ENCODE measurements at places on chromosomes 7 and 10. TPM values are rescaled to one million over a fixed set of nuclear protein-coding genes. Genes with fewer than 3 reads are reported as not detected.
A peak's percentile ranks its signal among the peaks of the same experiment; 100 is the strongest.

GRCh38 chr7:25952261-25953057 is 199.5 kb upstream of the NFE2L3 start:
- DNase-seq, result no peak

DNA sequence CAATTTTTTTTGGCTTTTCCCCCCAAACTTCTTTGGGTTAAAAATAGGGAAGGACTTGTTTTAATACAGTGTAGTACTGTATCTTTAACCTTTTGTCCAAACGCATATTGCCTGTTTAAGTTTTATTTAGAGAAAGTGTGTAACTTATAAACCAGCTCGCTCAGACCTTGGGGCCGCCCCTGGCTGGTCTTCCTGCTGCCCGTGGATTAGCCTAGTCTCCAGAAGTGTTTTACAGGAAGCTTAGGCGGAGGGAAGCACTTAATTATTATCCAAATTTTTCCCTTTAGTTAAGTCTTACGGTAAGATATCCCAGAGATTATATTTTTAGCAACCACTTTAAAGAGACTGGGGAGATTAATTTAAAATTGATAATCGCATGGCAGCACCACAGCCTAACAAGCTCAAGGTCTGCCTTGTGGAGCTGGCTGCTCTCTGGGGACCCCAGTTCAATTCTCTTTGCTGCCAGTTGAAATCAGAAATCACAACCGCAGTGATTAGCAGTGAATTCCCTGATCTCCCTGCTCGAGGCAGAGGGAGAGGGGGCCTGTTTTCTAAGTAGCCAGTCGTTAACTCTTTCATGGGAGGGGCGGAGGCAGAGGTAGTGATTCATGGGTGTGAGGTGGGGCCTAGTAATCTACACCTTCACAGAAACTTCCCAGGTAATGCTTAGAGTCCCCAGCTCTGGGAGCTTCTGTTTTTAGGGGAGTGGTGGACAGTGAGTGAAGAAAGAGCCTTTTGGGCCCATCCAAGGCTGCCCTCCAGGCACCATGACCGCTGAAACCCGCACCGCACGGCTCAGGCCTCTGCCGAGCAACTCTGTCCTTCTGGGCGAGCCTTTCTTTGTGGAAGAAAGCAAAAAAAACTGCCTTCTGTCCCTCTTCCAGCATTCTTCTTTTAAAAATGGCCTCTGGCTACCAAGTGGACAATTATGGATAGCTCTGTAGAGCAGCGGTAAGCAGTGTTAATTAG is 548.7 kb upstream of the GALNT17 start:
- DNase-seq, result no peak

- DNase-seq, result no peak
Observed at GRCh38 chr7:7581531-7582179, 15.0 kb downstream of the MIOS start.

GRCh38 chr10:132547421-132547861 is 9.9 kb downstream of the INPP5A start:
- DNase-seq, result no peak

DNA sequence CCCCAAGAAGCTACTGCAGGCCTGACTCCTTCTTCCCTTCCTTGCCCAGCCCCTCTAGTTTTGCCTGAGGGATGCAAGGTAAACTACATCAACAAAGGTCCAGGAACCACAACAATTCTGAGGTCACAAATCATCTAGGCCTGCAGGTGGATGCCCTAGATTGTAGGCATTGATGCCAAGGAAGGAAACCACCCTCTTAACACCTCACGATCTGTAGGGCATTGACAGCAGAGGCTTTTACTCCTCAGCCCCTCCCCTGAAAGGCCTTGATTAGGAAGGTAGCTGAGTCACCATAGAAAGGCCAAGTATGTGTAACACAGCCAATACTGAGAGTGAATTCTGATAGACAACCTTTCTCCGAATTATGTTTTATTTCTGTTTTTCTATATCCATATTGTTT is 46.7 kb upstream of the FAM3C start:
- peak; percentile 35 for DNase-seq

- no peak for DNase-seq
Observed at GRCh38 chr10:69576334-69577011, 3.3 kb upstream of the NEUROG3 start.

- DNase-seq, result no peak
Observed at GRCh38 chr7:130814778-130815335, 80.8 kb upstream of the KLF14 start.

DNA sequence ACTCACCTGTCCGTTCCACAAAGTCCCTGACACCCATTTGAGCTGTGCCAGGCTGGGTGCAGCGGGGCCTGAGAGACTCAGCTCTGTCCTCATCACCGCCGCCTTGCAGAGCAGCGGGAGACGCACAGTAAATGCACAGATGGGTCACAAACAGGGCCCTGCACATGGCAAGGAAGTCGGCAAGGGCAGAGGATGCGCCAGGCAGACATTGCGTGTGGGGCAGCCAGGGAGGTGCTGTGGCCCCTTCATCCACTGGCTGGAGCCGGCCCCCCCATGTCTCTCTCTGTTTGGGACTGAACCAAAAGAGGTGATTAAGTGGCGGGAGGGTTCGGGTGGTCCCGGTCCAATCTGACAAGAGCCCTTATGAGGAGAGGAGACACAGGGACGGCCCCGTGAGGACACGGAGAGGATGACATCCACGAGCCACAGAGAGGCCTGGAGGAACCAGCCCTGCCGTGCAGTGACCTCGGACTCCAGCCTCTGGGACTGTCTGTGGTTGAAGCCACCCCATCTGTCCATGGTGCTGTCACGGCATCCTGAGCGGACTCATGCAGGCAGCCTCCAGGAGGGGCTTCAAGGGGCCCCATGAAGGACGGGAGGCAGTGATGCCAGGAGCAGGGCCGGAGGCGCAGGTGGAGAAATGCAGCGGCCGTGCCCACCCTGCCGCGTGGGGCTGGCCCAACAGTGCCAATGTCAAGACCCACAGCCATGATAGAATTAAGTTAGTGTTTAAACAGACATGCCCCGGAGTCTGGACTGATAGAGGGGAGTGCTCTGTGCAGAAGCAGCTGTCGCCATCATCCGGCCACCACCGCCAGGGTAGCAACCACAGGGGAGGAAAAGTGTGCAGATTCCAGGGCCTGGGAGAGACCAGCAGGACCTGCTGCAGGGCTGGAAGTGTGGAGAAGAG is 28.4 kb upstream of the FOXL3 start:
- DNase-seq, result no peak

- DNase-seq, result peak; percentile 11
Observed at GRCh38 chr7:45598886-45599520, 24.8 kb downstream of the ADCY1 start.

GRCh38 chr10:7855205-7855604 is 36.9 kb downstream of the TAF3 start:
- DNase-seq, result no peak

GRCh38 chr7:26265499-26266075 is 26.1 kb upstream of the SNX10 start:
- no peak for DNase-seq

GRCh38 chr10:119025336-119025735 is 4.2 kb upstream of the NANOS1 start:
- no peak for DNase-seq

DNA sequence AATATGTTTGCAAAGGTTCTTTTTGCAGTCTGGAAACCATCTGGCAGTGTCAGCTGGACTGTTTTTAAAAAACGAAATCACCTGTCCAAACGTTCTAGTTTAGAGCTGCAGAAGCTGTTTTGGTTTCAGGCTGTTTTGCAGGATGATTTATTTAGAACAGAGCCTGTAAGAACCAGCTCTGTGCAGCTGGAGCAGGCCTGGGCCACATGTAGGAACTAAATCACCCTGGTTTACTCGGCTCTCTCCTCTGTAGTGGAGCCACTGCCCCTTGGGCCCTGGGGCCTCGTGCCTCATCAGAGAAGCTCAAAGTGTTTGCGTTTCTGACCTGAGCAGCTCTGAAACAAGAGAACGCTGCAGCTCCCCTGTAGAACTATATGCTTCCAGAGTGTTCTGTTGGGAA is 142.5 kb downstream of the ACTR3B start:
- no peak for DNase-seq

- DNase-seq, result no peak
Observed at GRCh38 chr7:44144968-44145478, 3.9 kb upstream of the MYL7 start.

DNA sequence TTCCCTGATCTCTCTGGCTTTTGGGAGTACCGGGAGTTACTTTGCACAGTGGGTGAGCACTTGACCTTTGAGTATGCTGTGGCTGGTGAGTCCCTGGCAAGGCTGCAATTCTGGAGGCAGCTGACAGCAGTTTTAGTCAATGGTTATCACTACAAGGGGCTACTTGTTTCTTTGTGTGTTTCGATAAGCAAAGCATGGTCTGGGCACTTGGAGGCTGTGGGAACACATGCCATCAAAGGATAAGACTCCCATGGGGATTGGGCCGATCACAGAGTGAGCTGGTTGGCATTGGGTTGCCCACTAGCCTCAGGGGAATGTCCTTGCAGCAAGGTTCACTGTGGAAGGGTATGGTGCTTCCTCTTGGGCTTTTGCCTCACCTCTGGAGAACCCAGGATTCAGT is 208.2 kb downstream of the SNX13 start:
- DNase-seq, result no peak

DNA sequence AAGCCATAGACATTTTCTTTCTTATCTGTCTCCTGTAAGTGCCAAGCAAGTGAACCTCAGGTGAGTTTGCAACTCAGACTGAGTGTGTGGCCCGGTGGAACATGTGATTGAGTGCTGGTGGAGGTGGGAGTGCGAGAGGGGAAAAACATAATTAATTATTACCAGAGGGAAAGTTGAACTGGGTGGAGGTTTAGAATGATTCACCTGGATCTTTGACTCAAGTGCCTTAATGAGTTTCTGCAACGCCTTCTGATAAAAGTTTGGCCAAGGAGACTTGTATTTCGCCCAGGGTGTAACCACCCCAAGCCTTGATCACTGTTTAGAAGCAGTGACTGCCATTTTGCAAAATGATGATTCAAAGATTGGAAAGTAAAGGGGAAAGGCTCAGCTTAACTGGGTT is 513.9 kb downstream of the GATA3 start:
- no peak for DNase-seq

DNA sequence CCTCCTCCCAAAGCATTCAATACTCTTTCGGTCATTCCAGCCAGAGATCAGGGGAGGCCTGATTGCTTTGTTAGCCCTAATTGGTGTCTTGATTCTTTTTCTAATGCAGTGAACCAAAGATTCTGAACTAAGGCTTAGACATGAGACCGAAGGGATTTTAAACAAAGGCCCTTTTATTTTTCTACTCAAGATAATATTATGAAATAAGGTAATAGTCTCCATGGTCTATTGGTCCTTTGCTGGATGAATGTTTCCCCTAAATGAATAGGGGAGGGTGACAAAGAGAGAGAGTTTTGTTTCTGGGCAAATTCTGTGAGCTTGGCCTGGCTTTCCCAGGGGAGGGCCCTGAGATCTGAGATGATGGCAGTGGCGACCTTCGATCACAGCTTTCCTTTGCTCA is 449.1 kb downstream of the TYW1 start:
- DNase-seq, result no peak

DNA sequence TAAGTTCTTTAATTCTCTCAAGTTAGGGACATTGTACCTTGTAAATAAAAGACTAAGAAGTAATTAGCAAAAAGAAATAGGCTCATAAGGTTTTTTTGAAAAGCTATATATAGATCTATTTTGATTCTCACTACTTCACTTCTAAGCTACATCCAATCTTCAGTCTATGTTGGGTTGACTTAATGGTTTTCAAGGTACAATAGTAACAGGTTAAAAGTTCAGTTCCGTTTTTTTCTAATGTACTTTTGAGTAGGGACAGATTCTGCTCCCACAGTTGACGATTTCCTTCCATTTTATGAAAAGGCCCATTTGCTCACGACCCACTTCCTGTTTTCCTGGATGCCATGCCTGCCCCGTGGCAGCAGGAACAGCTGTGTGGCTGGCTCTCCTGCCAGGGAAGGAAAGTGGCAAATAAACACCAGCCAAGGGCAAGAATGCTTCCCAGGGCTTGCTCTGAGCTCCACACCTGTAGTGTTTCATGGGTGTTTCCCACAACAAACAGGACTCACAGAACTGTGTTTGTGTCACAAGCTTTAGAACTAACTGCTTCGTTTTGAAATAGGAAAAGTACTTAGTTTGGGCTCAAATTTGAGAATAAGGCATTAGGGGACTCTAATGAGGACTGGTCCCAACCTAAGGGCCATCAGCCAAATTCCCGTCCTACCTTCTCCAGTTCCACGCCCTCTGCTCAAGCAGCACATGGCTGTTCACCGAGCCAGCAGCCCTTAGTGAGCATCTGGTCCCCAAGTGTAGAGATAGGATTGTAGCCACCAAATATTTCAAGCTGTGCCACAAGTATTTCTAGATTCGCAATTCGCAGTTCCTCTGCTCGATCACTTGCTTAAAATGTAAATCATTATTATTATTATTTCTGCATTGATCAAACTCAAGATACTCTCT is 240.7 kb downstream of the COBL start:
- no peak for DNase-seq

DNA sequence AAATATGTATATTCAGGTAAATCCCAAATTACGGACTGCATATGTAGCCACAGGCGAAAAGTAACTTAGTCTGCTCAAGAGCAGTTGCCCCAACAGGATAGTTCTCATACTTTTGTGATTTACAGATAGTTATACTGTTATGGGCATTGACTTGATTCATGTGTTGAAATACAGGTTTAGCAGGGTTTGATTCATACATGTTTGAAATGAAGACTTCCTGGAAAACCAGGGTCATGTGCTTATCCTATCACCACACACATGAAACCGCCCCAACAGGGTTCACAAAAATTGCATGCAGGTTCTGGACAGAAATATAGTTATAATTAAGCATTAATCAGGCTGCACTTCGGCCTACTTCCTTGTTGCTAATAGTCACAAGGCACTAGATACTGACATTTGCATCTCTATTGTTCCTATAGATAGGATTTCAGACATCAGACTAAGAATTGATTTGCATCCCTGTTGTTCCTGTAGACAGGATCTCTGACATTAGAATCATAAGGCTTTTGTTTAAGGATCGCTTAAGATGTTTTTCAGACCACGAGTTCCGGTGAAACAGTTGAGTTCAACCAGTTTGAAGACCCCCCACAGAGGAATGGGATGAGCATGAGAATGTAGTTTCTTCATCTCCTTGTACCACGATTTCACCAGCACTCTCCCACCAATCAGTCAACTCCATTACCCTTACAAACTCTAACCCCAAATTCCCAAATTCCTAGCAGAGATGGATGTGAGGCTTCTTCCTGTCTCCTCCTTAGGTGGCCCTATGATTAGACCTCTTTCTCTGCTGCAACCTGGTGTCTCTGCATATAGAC is 2.0 kb upstream of the ZNF398 start:
- no peak for DNase-seq

- DNase-seq, result no peak
Observed at GRCh38 chr7:12643644-12644043, 43.8 kb upstream of the ARL4A start.

GRCh38 chr7:11469028-11469745 is 362.8 kb downstream of the THSD7A start:
- DNase-seq, result no peak

GRCh38 chr7:146115548-146115850 is 1.1 kb upstream of the CNTNAP2 start:
- no peak for DNase-seq

The SPDYE6 gene
- not detected for total RNA-seq

The AVPI1 gene
- total RNA-seq, result 1.9 TPM

The NEUROD6 gene
- total RNA-seq, result not detected

The SVOPL gene
- not detected for total RNA-seq

The ANKRD61 gene
- not detected for total RNA-seq

The KNDC1 gene
- total RNA-seq, result 0.55 TPM

The GIMAP5 gene
- 83.9 TPM for total RNA-seq

The NCF1 gene
- 1.5 TPM for total RNA-seq

The PRSS1 gene
- total RNA-seq, result not detected

All from activated CD4-positive, alpha-beta memory T cell treated with anti-CD3 and anti-CD28 coated beads, Interleukin-2, amount 10 ng/mL, durations not matched to agents 7 days and 5 days (primary cell).